ENCODE measurements at places on chromosomes 5 and 9. TPM values are rescaled to one million over a fixed set of nuclear protein-coding genes. Genes with fewer than 3 reads are reported as not detected.

Gene RLN1
- 1.7 TPM for total RNA-seq

Gene PTGES
- not detected for total RNA-seq

Gene BTNL3
- not detected for total RNA-seq

Gene IL3
- not detected for total RNA-seq

Gene FAM221B
- not detected for total RNA-seq

Gene LRRC19
- total RNA-seq: not detected

Gene ZNF474
- 0.51 TPM for total RNA-seq

Gene HCN1
- not detected for total RNA-seq

Gene GSN
- total RNA-seq: 8.8 TPM

Gene PNPLA7
- total RNA-seq: 11.7 TPM

Gene PCDHGC5
- total RNA-seq: not detected

Gene IRX2
- 0.13 TPM for total RNA-seq

Gene SLC6A18
- total RNA-seq: not detected

Gene TRIM36
- not detected for total RNA-seq

Gene C5orf46
- not detected for total RNA-seq

Gene PCDHGA10
- 0.10 TPM for total RNA-seq

Gene MELK
- total RNA-seq: 1.3 TPM

Gene GPR21
- 1.7 TPM for total RNA-seq

Gene CXCL14
- total RNA-seq: not detected

Gene PLAC8L1
- not detected for total RNA-seq

Gene PRUNE2
- total RNA-seq: 0.76 TPM

Gene SLC12A2
- total RNA-seq: 10.5 TPM

Gene SLCO6A1
- not detected for total RNA-seq

Gene SPOCK1
- not detected for total RNA-seq

Gene HTR4
- total RNA-seq: not detected

Gene QRFP
- not detected for total RNA-seq

Gene PKD2L2
- total RNA-seq: not detected

Gene GLDC
- total RNA-seq: 0.79 TPM

Gene SLC1A3
- total RNA-seq: not detected

Gene PCDHA9
- total RNA-seq: not detected
